ENCODE measurements at places on chromosomes 3 and 15.
A peak's percentile ranks its signal among the peaks of the same experiment; 100 is the strongest.

GRCh38 chr3:141303481-141304223 is 64.7 kb upstream of the ZBTB38 start:
- DNase-seq, result peak; percentile 76

DNA sequence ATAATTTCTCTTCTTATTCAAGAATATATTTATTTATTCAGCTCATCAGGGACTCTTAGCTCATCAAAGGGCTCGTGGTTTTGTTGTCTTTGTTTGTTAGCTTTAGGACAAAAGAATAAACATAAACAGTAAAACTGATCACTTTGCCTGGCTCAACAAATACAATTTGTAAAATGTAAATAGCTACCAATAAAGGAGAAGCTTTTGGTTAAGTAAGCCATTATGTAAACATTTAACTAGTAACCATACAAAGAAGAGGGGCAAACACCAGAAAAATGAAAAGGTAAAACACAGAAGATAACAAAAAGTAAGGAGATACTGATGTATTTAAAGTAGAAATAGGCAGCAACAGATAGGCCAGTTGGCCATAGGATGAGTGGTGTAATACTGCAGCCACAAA is 761.7 kb downstream of the ROBO1 start:
- DNase-seq, result no peak

DNA sequence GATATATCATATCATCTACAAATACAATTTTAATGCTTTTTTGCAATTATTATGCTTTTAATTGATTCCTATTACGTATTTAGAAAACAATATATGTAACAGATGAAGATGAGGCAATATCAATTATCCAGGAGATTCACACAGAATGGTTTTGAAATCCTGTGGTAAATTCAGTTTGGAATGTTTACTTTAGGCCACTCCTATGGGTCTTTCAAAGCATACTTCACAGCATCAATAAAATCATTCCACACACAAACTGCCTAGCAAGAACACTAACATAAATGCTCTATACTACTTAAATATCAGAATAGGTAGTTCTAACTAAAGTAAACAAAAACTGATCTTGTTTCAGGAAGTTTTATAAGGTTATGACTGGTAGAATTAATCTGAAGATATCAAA is 90.5 kb downstream of the FAM227B start:
- DNase-seq, result peak; percentile 17

- no peak for DNase-seq
These were observed 26.0 kb downstream of the MASP1 start for GRCh38 chr3:187265461-187265955.

DNA sequence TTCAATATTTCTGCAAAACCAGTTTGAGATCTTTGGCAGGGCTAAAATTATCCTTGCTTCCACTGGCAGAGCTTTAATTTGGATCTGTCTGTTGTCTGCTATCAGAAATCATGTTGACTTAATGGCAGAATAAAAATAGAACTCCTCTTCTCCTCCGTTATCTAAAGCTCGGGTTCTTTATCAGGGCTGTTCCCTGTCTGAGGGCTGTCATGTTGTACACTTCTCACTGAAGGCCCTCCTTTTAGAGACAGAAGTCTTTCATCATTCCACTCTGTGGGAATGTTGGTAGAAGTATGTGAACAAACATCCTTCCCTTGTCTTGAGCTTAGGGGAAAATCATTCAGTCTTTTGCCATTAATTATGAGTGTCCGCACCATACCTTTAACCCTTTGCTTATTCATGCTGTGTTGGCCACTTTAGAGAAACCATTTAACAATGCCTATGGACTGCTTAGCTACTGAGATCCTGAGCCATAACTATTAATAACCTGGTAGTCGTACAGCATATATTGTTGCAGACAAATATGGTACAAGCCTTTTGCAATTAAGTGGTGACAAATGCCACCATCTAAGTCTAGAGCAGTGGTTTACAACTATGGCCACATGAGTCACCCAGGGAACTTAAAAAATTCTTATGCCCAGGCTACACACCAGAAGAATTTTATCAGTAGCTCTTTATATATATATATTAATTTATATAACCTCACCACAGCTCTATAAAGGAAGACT is 226.0 kb upstream of the TPM1 start:
- peak; percentile 39 for DNase-seq

DNA sequence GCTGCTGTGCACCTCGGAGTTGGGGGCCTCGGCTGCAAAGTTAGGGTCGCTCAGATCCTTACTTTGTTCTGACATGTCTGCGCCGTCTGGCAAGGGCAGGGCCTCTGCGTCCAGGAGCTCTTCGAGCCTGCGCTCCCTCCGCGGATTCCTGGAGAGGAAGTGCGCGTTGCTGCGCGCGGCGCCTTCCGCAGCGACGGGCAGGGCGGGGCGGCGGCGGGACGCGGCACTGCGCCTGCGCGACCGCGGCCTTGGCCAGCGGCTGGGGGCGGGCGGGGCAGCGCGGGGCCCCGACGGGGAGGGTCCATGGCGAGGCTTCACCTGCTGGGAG is at the start of gene NDN:
NDN (minus strand) TSS at position 163 of the 328 bp plus-strand sequence; CDS start at position 75, 88 bp downstream.
- DNase-seq, result peak; percentile 70

DNA sequence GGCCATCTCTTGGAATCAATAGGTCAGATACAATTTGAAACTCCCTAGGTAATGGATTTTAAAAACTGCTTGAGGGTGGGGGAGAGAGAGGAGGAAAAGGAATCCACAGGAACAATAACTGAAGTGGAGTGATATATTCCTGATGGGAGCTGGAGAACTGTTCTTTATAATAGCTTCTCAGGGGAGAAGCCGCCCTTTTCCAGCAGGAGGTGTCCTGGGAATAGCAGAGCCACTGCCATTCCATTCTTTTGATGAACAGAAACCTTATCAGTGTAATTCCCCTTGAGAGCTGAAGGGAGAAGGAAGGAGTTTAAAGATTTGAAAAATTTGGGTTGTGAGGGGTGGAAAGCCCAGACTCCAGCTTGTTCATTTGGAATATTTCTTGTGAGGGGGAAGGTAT is 504.9 kb upstream of the DPH6 start:
- no peak for DNase-seq

DNA sequence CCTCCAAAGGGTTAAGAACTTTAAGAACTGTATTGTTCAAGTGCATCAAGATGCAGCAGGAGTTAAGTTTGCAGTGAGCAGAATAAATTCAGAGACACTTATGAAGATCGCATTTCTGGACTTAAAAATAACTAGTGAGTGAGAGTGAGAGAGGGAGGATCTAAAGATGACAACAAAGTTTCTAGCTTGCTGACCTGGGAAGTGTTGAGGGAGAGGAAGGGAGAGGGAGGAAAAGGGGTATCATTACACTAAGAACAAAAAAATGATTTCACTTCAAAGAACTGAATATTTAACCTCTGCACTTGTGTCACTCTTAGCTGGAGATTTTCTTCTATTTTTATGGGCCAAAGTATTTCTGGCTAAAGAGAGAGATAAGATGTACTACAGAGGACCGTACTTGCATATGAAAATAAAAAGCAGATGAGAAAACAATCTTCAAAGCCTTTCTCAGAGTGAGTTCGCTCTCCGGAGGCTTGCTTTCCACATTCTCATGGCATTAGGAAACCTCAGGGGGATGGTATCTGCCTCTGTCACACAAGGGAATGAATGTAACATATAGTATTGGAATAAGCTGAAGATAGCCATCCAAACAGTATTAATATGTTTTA is 91.4 kb upstream of the TJP1 start:
- DNase-seq, result peak; percentile 75

DNA sequence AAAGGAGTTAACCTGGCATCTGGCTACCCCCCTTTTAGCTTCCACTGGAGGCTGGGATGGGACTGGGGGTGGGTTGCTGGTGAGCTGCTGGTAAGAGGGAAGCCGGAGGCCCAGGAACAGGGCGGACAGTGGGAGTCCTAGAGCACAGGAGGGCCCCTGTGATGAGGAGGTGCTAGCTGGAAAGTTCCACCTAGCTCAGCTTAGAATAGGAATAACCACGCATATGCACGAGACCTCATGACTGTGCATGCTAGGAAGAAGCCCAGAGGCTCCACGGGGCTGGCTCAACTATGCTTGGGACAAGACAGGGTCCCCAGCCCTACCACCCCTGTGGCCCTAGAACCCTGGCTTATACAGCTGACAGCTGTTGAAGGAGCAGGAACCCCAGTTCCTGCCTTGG is 34.1 kb downstream of the LINGO1 start:
- no peak for DNase-seq

- no peak for DNase-seq
These were observed 7.7 kb upstream of the ONECUT1 start for GRCh38 chr15:52797625-52798501.

DNA sequence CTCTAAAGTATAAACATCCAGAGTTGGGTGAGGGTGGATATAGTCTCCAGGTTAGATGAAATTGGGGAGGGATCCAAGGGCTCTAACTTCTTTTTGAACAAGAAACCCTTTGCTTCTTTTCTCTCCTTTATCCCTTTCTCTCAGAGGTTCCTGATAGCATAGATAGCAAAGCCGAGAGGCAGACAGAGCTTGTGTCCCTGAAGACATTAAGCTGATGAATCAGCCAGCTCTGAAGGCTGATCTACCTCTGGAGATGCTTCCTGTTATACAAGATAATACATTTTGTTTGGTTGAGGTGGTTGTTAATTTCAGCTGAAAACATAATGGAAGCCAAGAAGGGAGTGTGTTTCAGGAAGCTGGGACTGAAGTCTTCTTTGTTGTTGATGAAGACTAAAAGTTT is 193.2 kb downstream of the PDCD6IP start:
- no peak for DNase-seq

DNA sequence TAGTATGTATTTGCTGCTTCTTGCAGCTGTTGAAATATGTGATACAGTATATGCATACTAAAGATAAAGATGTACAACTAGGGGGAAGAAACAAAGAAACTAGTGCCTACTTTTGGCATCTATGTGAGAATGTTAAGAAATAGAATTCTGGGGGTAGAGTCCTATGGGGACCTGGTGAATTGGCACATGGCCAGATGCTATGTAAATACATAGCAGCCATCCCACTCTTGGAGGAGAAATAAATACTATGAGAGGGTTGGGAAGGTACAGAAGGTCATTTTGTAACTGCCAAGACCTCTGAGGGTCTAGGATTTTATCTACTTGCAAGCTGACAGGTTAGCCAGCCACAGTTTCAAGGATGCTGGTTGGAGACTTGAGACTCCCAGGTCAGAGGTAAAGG is 298.3 kb upstream of the TBL1XR1 start:
- DNase-seq, result no peak

DNA sequence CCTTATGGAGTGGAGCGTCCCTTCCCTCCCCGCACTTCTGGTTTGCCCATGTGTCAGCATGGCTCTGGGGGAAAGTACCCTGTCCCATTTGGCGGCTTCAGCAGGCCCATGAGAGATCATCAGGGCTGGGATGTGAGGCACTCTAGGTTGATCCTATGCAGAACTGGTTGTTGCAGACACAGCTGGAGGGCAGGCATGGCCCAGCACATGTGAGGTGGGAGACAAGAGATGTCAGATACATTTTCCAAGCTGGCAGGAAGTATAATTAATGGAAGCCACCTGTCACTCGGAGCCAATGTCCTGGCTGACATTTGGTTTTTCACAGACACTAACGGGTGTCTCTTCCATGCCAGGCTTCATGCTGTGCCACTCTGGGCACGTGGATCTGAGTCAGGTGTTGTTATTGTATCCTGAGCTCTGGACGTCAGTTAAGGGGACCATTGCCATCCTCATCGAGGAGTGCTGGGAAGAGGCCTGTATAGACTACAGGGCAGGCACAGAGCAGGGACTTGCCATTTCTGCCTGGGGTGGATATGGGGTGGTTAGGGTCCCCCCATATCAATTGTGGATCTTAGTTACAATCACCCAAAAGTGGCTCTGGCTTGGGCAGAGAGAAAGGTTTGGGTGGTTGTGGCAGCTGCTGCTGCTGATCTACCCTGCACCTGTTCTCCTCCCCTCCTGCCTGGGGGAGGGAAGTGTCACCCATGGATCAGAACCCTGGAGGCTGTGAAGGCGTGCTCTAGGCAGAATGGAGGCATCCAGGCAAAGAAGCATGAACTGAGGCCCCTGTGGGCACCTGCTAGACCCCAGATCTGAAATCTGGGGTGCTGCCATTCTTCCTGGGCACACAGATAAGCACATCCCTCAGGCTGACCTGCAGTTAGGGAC is 140.7 kb downstream of the FBLN2 start:
- DNase-seq, result no peak

GRCh38 chr3:96083610-96084009 is 730.8 kb upstream of the EPHA6 start:
- DNase-seq, result peak; percentile 1

GRCh38 chr3:32531010-32531647 is 28.5 kb upstream of the CMTM6 start:
- DNase-seq, result no peak

DNA sequence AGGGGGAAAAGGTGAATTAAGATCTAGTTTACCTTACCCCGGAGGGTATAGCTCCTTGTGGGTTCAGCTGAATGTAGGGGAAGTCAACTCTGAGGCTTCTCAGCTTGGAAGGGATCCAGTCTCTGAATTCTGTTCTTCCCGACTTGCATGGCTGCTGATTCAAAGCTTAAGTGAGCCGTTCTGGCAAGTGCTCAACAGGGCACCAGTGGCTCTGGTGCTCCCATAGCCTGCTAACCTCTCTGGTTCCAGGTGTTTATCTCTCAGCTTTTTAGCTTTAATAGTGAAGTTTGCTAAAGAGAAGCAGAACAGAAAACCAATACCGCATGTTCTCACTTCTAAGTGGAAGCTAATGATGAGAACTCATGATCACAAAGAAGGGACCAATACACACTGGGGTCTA is 46.3 kb upstream of the RBP1 start:
- DNase-seq, result no peak

DNA sequence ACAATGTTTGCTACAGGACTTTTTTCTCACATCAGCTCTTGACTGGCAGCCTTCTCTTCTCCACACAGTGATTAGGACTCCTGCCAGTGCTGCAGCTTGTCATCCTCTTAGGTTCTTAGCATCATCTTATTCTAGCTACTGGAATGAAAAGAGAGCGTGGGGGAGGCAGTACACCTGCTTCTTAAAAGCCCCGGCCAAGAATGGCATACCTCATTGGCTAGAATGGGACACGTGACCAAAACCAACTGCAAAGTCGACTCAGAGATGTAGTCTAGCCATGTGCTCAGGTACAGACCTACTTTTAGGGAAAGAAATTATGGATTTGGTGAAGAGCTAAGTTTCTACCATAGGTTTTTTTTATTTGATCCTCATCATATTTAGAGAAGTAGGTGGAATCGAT is 44.1 kb downstream of the RARB start:
- no peak for DNase-seq
